ENCODE measurements at places on chromosomes 2 and 18.

- DNase-seq = no peak
Observed at GRCh38 chr2:151775057-151775740, 40.9 kb upstream of the NEB start.

GRCh38 chr2:206783718-206784117 lies 18.3 kb downstream of the FASTKD2 start:
- DNase-seq = no peak

DNA sequence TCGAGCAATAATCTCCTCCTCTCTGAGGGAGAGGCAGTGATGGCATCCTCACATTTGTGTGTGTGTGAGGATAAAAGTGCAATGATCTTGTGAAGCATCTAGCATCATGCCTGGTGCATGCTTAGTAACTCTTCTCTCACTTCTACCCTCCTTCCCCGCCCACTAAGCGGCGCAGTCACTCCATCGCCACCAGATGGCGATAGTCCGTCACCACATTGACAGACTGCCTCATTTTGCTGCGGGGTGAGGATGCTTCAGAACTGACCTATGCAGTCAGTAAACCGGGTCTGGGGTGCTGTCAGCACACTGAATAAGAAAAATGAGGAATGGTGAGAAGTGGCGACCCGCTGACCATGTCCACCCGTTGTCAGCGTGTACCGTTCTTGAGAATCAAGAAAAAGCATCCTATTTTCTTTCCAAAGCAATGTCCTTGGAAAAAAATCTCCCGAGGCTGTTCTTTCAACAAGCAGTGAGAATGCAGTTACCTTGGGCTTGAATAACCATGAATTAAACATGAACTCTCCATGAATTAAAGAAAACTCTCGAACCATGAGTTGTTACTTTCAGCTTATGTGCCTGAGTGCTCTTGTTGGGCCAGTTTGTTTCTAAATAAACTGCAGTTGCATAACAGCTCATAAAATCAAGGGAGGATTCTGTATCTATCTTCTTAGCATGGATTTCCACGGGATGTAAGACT lies 37.3 kb upstream of the TMEM177 start:
- peak; percentile 53 for DNase-seq

- DNase-seq = no peak
Observed at GRCh38 chr2:205892665-205893259, 193.2 kb downstream of the INO80D start.

- DNase-seq = no peak
Observed at GRCh38 chr2:155021618-155022017, 323.1 kb downstream of the KCNJ3 start.
